Breast epithelium (tissue), 4 donors: ENCODE measurements at places on chromosomes 11 and 22. TPM values are rescaled to one million over a fixed set of nuclear protein-coding genes. Genes with fewer than 3 reads are reported as not detected.

GRCh38 chr22:48602805-48603518, 1224.7 kb downstream of the BRD1 start:
- no peaks in the 10 kb centered on the region for H3K4me1 ChIP-seq
- H3K4me3 ChIP-seq = no peak overlapping the region
- H3K27ac ChIP-seq = no peak overlapping the region
- no peak for DNase-seq

- no peaks in the 10 kb centered on the region for H3K27me3 ChIP-seq
- no peak for DNase-seq
- H3K36me3 ChIP-seq = no peaks in the 10 kb centered on the region
- no peak overlapping the region for H3K4me3 ChIP-seq
- H3K4me1 ChIP-seq = no peaks in the 10 kb centered on the region
- H3K27ac ChIP-seq = no peak overlapping the region
Observed at GRCh38 chr11:92627615-92628256, 341.7 kb upstream of the MTNR1B start.

DNA sequence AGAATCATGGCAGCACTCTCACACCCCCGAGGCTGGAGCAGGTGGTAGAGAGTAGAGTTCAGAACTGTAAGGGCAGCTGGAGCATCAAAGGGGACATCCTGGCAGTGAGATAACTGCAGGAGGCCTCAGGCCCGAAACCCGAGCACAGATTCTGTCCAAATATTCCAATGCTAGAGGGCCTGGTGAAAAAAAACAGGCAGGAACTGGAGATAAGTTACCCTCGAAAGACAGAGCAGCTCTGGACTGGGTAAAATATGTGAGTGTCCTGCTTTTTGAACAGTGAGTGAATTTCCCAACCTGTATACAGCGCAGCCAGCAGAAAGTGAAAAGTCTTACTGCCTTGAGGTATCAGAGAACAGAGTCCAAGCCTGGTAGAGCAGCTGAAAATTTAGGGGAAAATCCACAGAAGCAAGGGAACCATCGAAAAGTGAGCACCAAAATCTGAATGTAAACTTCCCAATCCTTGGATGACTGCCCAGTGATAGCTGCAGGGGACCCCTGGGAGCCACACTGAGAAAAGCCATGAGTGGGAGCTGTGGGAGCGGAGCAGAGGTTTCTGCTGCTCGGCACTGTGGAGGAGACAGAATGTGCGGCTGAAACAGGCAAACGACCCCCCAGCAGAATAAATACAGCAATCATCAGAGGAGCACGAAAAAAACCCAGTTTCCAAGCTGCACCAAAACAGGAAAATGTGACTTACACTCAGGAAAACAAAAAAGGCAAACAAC, 50.6 kb downstream of the WNT11 start:
- H3K27ac ChIP-seq = no peak overlapping the region
- no peaks in the 10 kb centered on the region for H3K4me1 ChIP-seq
- no peak for DNase-seq
- no peak overlapping the region for H3K4me3 ChIP-seq
- no peaks in the 10 kb centered on the region for H3K27me3 ChIP-seq
- no peaks in the 10 kb centered on the region for H3K36me3 ChIP-seq

DNA sequence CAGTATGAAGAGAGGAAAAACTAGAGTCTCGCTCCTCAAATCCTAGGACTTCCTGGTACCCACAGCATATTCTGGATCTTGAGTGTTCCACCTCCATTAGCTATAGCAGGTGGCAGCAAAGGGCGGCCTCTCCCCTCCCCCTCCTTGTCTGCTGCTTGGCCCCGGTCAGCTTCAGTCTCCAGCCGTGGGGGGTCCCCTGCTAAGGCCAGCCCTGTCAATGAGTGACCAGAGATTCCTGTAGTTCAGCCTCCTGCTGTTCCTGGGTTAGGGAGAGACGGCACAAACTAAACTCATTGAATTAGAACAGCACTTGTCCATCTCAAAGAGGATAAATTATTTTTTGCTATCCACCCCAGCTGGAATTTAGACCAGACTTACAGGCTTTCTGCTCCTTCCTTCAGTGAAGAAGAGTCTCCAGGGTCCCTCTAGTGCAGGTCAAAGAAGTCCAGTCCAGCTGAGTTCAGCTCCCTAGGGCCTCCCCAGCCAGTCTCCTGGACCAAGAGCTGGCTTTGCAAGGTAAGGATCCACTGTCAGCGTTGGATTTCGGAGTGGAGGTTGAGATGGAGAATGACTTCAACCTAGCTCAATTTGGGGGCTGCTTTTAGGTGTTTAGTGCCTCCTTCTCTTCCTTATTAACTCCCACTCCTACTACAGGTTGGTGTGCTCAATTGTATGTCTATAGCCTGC, 1.1 kb upstream of the PHLDB1 start:
- no peak for DNase-seq
- no peaks in the 10 kb centered on the region for H3K4me1 ChIP-seq
- no peaks in the 10 kb centered on the region for H3K36me3 ChIP-seq
- no peak overlapping the region for H3K4me3 ChIP-seq
- H3K27ac ChIP-seq = peak overlapping the region; percentile 40

DNA sequence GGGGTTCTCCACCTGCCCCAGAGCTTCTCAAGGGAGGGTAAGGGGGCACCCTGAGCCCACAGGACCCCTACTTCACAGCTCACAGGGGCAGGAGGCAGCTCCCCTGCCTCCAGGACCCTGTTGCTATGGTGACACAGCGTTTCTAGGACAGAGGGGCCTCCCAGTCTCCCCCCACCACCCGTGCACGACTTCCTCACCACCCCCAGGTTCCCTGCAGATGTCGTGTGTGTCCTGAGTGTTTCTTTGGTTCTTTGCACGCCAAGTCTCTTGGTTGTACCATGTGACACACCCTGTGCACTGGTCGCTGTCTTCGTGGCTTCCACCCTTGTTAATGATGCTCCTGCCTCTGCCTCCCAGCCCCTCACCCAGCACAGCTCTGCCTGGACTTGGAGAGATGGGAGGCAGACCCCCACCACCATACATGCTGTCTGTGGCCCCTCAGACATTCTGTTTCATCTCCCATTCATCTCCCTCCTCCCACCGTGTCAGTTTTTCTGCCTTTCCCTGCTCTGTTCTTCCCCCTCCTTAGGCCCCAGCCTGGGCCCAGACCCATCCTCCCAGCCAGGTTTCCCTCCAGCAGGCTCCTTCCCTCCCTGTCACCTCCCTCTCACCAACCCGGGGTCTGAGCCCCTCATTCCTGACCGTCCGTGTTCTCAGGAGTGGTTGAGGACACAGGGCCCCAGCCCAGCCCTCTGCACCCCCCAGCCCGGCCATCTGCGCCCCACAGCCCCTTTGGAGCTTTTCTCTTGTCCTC, 24.5 kb upstream of the RAB1B start:
- no peaks in the 10 kb centered on the region for H3K27me3 ChIP-seq
- no peak for DNase-seq
- no peak overlapping the region for H3K27ac ChIP-seq
- H3K4me1 ChIP-seq = no peaks in the 10 kb centered on the region

DNA sequence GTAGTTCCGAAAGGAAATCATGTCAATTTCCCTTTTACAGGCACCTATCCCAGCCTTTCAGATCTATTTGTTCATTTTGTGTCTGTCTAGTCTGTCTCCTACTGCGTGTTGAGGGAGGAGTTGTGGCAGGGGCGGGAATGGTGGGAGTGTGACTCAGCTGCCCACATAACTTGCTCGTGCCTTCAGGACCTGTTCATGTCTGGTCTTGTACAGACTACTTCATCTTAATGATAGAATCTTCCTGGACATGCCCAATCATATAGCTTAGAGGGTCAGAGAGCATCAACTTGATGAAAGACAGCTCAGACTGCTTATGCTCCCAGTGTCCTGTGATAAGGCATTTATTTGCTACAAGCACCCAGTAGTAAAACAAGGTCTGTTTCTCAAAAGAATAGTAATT, 61.0 kb upstream of the BIRC3 start:
- no peak overlapping the region for H3K27ac ChIP-seq
- no peak overlapping the region for H3K4me3 ChIP-seq
- no peaks in the 10 kb centered on the region for H3K36me3 ChIP-seq

DNA sequence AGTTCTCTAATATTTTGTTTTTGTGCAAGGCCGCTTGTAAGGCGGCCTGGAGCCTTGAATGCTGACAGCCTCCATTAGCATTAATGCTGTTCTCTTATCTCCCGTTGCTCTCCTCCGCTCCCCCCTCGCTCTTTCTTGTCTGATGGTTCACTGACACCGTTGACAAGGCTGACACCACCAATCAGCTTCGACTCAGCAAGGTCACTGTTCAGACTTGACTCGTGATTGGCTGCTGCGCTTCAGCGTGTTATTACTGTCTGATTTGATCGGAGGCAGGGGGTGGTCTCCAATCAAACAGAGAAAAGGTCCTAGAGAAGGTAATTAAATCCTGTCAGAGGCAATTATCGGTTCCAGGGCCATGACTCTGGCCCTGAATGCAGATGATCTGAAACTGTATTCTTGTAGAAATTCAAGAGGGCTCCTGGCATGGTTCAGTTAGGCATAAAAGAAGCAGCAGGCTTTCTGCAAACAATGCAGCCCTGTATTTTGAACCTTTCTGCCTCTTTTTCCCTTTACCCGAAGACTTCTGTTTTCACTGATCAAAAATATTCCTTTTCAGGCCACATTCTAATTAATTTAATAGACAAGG, 49.3 kb upstream of the MPPED2 start:
- no peaks in the 10 kb centered on the region for H3K27me3 ChIP-seq
- no peak overlapping the region for H3K27ac ChIP-seq
- H3K4me3 ChIP-seq = no peak overlapping the region
- no peaks in the 10 kb centered on the region for H3K36me3 ChIP-seq
- no peak for DNase-seq

DNA sequence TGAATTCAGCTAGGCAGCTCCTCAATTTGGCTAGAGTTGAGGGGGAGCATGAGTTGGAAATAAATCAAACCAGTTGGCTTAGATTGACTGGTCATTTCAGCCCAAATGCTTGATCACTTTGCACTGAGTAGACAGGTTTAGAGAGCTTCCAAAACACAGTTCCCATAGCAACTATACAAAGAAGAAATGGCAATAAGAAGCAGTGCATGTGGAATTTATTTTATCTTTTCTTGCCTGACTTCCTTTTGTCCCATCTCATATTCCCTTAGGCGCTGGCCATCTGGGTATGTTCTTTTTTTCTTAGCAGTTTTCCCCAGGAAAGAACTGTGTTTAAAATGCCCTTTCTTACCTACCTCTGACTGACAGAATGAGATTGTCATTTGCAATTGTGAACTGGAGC, 38.7 kb upstream of the C11orf87 start:
- no peak for DNase-seq
- H3K4me1 ChIP-seq = no peaks in the 10 kb centered on the region
- H3K27me3 ChIP-seq = no peaks in the 10 kb centered on the region
- no peak overlapping the region for H3K4me3 ChIP-seq

GRCh38 chr22:46595545-46595944, 24.6 kb upstream of the GRAMD4 start:
- no peaks in the 10 kb centered on the region for H3K27me3 ChIP-seq
- DNase-seq = no peak
- H3K36me3 ChIP-seq = no peaks in the 10 kb centered on the region
- H3K4me3 ChIP-seq = no peak overlapping the region

DNA sequence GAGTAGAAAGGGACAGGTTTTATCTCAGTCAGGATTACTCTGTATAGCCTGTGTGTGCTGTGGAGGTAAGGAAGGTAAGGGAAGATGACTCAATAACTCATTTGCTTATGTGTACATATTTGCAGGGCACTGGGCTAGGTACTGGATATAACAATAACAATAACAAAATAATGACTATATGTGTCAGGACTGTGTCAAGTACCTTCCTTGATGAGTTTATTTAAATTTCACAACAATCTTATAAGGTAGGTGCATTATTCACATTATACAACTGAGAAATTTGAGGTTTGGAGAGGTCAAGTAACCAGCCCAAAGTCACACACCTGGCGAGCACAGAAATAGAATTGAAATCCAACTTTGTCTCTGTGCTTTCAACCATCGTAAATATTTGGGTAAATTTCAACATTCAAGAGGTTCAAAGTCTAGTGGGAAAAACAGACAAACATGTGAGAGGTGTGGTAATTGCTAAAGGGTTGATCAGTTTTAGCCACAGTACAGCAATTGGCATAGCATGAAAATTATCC, 131.8 kb downstream of the APIP start:
- H3K27me3 ChIP-seq = no peaks in the 10 kb centered on the region
- H3K27ac ChIP-seq = no peak overlapping the region
- H3K4me1 ChIP-seq = no peaks in the 10 kb centered on the region
- no peaks in the 10 kb centered on the region for H3K36me3 ChIP-seq
- H3K4me3 ChIP-seq = no peak overlapping the region
- DNase-seq = no peak

Gene CBLIF
- not detected for total RNA-seq

Gene MUC6
- total RNA-seq = 1.3 TPM
